ENCODE measurements at places on chromosomes 2 and 18.

- DNase-seq = peak; percentile 6
Observed at GRCh38 chr2:199258291-199258690, 199.4 kb downstream of the SATB2 start.

- DNase-seq = no peak
Observed at GRCh38 chr2:118763797-118764196, 83.7 kb downstream of the EN1 start.

- DNase-seq = no peak
Observed at GRCh38 chr2:120716641-120717585, 18.8 kb upstream of the GLI2 start.

GRCh38 chr18:5275872-5276271 lies 19.7 kb downstream of the ZBTB14 start:
- DNase-seq = no peak

DNA sequence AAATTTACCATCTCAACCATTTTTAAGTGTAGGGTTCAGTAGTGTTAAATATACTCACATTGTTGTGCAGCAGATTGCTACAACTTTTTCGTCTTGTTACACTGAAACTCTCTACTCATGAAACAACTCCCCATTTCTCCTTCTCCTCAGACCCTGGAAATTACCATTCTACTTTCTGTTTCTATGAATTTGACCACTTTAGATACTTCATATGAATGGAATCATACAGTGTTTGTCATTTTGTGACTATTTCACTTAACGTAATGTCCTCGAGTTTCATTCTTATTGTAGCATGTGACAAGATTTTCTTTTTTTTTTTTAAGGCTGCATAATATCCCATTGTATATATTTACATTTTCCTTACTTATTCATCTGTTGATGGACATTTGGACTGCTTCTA lies 203.8 kb downstream of the PLCL1 start:
- DNase-seq = no peak

DNA sequence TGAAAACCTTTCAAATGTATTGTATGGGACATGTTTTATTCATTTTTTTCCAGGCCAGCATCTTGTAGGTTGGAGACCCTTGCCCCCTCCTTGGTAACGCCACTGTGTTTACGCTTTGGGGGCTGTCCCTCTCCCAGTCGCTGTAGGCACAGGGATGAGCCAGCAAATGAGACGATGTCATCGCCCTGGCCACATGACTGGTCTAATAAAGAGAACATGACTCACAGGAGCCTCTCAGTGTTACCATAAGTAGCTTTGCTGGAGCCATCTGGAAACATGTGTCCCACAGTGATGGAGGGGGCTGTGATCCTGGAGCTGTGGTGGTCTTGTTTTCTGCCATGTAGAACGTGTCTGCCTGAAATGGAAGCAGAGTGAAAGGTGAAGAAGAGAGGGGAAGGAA lies 78.9 kb downstream of the CD8B2 start:
- no peak for DNase-seq

DNA sequence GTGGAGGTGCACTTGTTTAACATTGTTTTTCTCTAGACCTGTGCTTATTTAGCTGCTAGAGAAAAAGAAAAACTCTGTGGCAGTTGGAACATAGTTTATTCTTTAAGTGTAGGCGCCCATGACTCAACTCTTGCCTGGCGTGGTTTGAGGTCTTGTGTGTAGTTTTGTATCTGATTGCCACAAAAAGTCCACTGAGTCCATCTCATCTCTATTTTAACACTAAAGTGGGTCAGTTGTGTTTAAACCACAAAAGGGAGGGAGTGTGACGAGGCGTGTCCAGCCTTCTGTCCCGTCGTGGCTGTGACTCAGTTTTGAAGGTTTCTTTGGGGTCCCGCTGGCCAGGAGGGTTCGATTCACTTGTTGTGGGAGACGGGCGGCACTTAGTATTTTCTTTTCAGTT lies 15.3 kb upstream of the UGT1A9 start:
- no peak for DNase-seq

DNA sequence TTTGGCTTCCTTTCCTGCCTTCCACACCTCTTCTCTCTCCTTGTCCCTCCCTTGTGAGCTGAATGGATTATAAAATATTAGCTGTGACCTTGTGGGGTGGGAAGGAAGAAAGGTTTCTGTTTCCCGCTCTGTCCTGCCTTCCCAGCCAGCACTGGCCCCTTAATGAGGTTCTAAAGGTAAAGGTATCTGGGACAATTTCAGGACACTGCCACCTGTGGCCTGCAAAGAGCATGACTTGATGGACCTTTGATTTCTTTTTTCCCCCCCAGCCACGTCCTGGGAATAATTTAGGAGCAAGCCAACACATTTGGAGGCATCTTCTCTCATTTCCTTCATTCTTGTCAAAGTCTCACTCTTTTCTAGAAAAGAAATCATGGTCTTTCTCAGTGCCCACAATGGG lies 246.7 kb upstream of the EPAS1 start:
- DNase-seq = no peak

GRCh38 chr18:10100196-10100595 lies 186.4 kb downstream of the VAPA start:
- DNase-seq = no peak

- no peak for DNase-seq
Observed at GRCh38 chr2:60497500-60497899, 56.0 kb downstream of the BCL11A start.

DNA sequence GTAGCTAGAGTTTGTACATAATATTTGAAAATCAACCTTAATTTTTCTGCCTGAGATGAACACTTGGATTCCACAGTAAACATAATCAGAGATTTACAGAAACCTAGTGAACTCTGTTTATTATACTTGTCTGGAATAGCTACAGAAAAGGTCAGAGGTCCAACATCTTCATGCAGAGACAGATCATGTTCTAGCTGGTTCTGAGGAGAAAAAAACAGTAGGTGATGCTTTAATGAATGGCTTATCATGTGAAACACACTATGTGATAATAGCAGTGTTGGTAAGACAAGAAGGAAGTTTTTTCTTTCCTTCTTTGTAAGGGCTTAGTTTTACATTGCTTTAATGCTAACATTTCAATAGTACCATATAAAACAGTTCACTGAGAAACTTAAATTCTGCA lies 846.4 kb upstream of the ZEB2 start:
- DNase-seq = no peak

DNA sequence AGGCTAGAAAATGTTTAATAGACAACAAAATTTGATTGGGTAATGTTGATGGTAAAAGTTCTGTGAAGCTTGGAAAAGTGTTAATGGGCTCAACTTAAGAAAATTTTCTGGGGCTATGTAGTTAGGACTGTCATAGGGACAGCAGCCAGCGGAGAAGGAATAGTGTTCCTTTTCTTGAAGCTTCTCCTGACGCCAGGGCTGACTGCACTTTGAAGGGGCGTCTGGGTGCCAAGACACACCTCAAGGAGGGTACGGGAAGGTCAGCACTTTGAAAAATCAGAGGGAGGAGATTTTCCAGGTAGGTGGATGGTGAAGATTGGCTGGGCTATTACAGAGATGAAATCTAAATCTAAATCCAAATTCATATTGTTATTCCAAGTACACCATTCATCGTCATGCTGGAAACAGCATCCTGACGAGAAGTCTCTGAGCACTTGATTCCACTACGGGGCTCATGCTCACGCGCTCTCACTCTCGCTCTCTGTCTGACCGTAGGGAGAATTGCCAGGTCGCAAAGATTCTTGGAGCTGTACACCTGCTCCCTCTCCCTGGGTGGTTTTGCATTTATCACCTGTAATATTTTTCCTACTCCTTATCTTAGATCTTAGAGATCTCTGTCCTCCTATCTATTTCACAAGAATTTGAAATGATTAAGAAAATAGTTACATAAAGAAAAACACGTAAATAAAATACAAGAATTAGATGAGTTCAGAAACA lies 91.0 kb downstream of the ITGB1BP1 start:
- DNase-seq = no peak

DNA sequence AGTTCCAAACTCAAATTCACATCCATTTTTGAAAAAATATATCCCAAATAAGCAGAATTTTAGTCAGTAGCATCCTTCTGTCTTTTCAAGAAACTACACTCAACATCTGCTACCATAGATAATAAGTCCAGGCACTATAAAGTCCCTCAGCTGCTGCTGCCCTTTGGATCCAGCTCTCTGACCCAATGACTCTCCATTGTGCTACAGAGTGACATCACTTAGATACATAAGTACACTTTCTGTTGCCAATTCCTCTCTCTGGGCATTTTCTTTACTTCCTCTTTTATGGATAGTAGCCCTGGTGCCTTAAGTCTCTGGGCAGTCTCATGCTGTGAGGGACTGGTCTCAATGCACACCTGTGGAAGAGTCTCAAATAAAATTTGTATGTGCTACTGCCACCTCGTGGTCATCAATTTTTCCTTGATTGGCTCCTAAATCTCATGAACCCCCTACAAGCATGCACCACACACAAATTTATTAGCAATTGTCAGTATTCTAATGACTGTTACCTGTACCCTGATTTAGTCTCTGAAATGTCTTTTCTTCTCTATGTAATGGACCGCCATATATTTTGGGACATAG lies 219.2 kb downstream of the LRP1B start:
- peak; percentile 56 for DNase-seq

GRCh38 chr2:51219468-51219867 lies 187.5 kb upstream of the NRXN1 start:
- DNase-seq = no peak

- DNase-seq = no peak
Observed at GRCh38 chr2:28674713-28675068, 76.9 kb upstream of the PPP1CB start.

- no peak for DNase-seq
Observed at GRCh38 chr2:191721331-191721730, 43.4 kb downstream of the NABP1 start.

- no peak for DNase-seq
Observed at GRCh38 chr2:47785986-47786385, 3.0 kb downstream of the MSH6 start.

- DNase-seq = no peak
Observed at GRCh38 chr2:173986805-173987204, 21.6 kb upstream of the SP3 start.

- peak; percentile 47 for DNase-seq
Observed at GRCh38 chr18:10661317-10661716, 135.5 kb downstream of the NAPG start.

DNA sequence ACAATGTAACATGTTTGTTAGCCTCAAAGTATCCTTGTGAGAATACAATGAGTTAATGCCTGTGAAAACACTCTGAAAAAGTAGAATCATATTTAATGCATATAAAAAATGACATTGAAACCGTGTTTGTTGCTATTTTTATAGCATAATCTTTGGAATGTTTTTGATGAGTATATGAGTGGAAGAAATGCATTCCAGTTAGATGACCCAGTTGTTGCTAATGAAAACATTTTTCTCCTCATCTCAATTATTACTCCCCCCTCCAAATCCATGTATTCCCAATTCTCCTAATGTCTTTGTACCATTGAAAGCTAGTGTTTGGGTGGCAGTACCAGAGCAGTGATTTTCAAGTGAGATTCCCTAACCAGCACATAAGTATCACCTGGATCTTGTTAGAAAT lies 67.1 kb upstream of the DSEL start:
- DNase-seq = no peak

GRCh38 chr2:149004836-149005235 lies 33.7 kb upstream of the LYPD6B start:
- DNase-seq = no peak

DNA sequence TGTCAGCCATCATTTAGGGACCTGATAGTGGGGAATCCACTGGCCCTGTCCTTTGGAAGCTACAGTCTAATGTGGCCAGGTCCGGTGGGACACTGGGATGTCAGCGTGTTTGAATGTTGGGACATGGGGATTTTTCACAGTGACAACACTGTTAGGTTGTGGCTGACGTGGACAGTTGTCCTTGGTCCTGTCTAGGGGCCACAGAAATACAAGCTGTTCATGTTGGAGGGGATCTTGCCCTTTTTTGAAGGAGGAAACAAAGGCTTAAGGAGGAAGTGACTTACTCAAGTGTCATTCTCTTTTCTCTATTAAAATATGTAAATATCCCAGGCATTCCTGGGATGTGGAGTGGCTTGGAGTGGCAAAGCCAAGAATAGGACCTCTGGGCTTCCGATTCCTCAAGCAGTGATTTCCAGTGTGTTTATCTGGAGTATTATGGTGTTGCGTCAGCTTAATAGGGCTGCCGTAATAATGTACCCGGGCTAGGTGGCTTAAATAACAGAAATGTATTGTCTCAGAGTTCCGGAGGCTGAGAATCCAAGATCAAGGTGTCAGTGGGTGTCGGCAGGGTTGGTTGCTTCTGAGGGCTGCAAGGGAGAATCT lies 8.5 kb downstream of the ACOXL start:
- no peak for DNase-seq

- DNase-seq = no peak
Observed at GRCh38 chr2:104321116-104321795, 532.7 kb upstream of the POU3F3 start.

DNA sequence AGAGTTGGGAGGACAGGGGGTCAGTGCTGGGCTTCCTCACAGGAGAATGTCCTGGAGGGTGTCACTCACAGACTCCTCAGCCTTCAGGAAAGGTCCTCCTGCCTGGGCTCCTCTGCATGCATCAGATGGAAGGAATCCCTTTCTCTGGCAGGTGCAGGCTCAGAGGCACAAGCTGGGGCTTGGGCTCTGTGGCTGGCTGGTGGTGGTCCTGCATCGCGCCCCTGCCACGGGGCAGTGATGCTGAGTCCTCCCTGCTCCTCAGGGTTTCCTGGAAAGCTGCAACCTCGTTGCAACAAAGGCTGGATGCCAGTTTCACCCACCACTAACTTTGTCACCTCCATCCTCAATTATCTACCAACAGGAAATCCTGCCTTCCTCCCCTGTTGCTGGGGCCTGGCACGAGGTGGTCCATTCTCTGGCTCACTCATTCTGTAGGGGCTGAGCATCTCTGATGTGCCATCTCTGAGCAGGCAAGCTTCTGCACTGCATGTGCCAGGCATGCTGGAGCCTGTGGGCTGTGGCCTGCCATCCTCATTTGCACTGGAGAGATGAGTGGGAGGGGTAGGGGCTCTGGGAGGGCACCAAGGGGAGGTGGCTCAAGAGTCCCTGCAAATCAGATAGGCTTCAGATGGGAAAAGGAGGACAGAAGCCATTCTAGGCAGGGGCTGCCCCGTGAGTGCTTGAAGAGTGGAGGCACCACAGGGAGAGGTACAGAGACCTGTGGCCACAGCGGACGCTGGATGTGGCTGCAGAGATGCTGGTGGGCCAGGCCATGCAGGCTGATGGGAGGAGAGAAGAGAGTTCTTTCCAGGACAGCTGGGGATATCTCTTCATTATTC lies 272.6 kb upstream of the HS6ST1 start:
- DNase-seq = no peak

GRCh38 chr2:181372646-181373040 lies 84.5 kb upstream of the ITGA4 start:
- no peak for DNase-seq

- DNase-seq = no peak
Observed at GRCh38 chr2:215601990-215602721, 166.3 kb upstream of the FN1 start.

DNA sequence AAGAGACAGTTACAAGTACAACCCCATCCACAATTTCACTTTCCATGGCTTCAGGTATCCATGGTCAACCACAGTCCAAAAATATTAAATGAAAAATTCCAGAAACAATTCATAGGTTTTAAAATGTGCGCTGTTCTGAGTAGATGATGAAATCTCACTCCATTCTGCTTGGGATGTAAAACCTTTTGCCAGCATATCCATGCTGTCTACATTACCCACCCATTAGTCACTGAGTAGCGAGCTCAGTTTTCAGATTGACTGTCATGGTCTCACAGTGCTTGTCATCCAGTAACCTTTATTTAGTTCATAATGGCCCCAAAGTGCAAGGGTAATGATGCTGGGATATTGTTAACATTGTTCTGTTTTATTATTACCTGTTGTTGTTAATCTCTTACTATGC lies 40.5 kb downstream of the SMAD4 start:
- no peak for DNase-seq

GRCh38 chr2:208354964-208355381 lies 51.6 kb upstream of the PTH2R start:
- DNase-seq = no peak

GRCh38 chr2:23363831-23364230 lies 21.1 kb upstream of the KLHL29 start:
- no peak for DNase-seq

Measured in Calu3 (cell line).